Daoy (cell line): ENCODE measurements at places on chromosomes 6 and 20.

- no peak for DNase-seq
Measured at GRCh38 chr6:48912503-48912902, 550.5 kb downstream of the MMUT start.

DNA sequence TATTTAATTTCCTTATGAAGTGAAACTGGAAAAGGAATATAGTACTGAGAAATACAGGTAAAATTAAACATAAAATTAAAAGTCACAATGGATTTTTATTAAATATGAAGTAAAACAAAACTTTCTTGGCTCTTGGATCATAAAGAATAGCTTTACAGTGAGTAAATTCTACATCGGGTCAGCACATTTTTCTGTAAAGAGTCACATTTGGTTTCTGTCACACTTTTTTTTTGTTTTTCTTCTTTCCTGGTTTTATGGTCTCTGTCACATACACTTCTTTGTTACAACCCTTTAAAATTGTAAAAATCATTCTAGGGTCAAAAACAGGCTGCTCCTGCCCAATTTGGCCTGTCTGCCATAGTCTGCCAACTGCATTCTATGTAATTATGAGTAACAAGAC is 254.4 kb upstream of the POU3F2 start:
- DNase-seq, result peak; percentile 13

DNA sequence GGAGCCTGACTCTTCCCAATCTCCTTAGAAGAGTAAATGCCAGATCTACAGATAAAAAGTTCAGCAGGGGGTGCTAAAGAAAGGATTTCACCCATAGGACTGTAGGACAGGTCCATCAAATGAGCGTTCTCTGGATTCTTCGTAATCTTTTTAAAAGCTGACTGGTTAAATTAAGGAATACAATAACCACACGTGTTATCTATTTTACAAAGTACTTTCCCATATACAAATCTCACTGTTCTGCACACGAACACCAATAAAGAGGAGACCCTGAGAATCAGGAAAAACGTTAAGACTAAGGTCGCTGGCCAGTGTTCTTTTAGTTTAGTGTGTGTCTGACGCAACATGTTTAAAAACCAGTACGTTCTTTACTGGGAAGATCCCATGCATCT is 542 bp downstream of the TUBE1 start:
- DNase-seq, result peak; percentile 24

- DNase-seq, result peak; percentile 48
Measured at GRCh38 chr6:46715141-46715540, 20.0 kb downstream of the PLA2G7 start.
